Placental pericyte (primary cell): ENCODE measurements at places on chromosomes 12 and 14. TPM values are rescaled to one million over a fixed set of nuclear protein-coding genes. Genes with fewer than 3 reads are reported as not detected.

PZP gene
- total RNA-seq = not detected in 2 replicates

RNF31 gene
- total RNA-seq = 57.8 and 65.3 TPM in 2 replicates

OR6C2 gene
- not detected in 2 replicates for total RNA-seq

ALDH1L2 gene
- total RNA-seq = 30.5 and 52.5 TPM in 2 replicates

EPYC gene
- not detected in 2 replicates for total RNA-seq

BAZ1A gene
- total RNA-seq = 14.7 and 44.5 TPM in 2 replicates

CLEC4D gene
- not detected in 2 replicates for total RNA-seq

GALNT6 gene
- 10.5 and 108 TPM in 2 replicates for total RNA-seq

LTB4R2 gene
- total RNA-seq = 5.6 and 7.7 TPM in 2 replicates

TRHDE gene
- total RNA-seq = 0.66 and 6.3 TPM in 2 replicates

LRP1-AS gene
- not detected in 2 replicates for total RNA-seq

TCP11L2 gene
- total RNA-seq = 19.6 and 55.4 TPM in 2 replicates

PRICKLE1 gene
- 1.8 and 2.3 TPM in 2 replicates for total RNA-seq

KRT3 gene
- not detected in 2 replicates for total RNA-seq

TMEM253 gene
- not detected in 2 replicates for total RNA-seq

TESPA1 gene
- total RNA-seq = not detected in 2 replicates

KLRG1 gene
- 0.29 TPM in 1 of 2 replicates, not detected in the other for total RNA-seq

HOXC4 gene
- 1.1 and 2.0 TPM in 2 replicates for total RNA-seq

CCDC60 gene
- total RNA-seq = not detected in 2 replicates

RD3L gene
- not detected in 2 replicates for total RNA-seq

DTX3 gene
- total RNA-seq = 21.2 and 22.5 TPM in 2 replicates

RIPK3 gene
- not detected in 2 replicates for total RNA-seq

IL22 gene
- total RNA-seq = not detected in 2 replicates

AICDA gene
- not detected in 2 replicates for total RNA-seq

TNFAIP2 gene
- 69.7 and 89.5 TPM in 2 replicates for total RNA-seq

PTCSC3 gene
- not detected in 2 replicates for total RNA-seq

PRIM1 gene
- total RNA-seq = 1.3 and 19.2 TPM in 2 replicates

CARMIL3 gene
- total RNA-seq = under 0.01 TPM in 1 of 2 replicates, not detected in the other

SVOP gene
- total RNA-seq = not detected in 2 replicates

KRT71 gene
- total RNA-seq = not detected in 2 replicates

SLC5A8 gene
- total RNA-seq = not detected in 2 replicates

SLC16A7 gene
- total RNA-seq = 31.9 and 52.7 TPM in 2 replicates

TMTC1 gene
- total RNA-seq = 19.6 and 26.7 TPM in 2 replicates

MGP gene
- 1.0 and 3.7 TPM in 2 replicates for total RNA-seq

RPGRIP1 gene
- 0.22 and 0.29 TPM in 2 replicates for total RNA-seq

CLEC1B gene
- total RNA-seq = not detected in 2 replicates

CD163L1 gene
- total RNA-seq = 2.4 and 7.4 TPM in 2 replicates

CCDC177 gene
- not detected in 2 replicates for total RNA-seq

SP7 gene
- not detected in 2 replicates for total RNA-seq

PNP gene
- 79.7 and 104 TPM in 2 replicates for total RNA-seq

CACNA1C gene
- total RNA-seq = 2.4 and 3.6 TPM in 2 replicates

TSPAN11 gene
- 0.14 and 0.44 TPM in 2 replicates for total RNA-seq

WSCD2 gene
- total RNA-seq = not detected in 2 replicates

KLRC1 gene
- total RNA-seq = not detected in 2 replicates

ETV6 gene
- 12.9 and 19.9 TPM in 2 replicates for total RNA-seq

LALBA gene
- total RNA-seq = not detected in 2 replicates

CFAP251 gene
- 4.6 and 5.9 TPM in 2 replicates for total RNA-seq

SLC6A12 gene
- under 0.01 TPM in 2 replicates for total RNA-seq

GARIN6 gene
- total RNA-seq = not detected in 2 replicates

AMN1 gene
- total RNA-seq = 5.9 and 12.9 TPM in 2 replicates

PTPRB gene
- 2.2 and 5.0 TPM in 2 replicates for total RNA-seq

FOXA1 gene
- total RNA-seq = under 0.01 TPM in 1 of 2 replicates, not detected in the other

NID2 gene
- total RNA-seq = 237 and 855 TPM in 2 replicates

TAS2R19 gene
- total RNA-seq = 4.9 and 8.5 TPM in 2 replicates

CFAP54 gene
- 2.2 and 4.6 TPM in 2 replicates for total RNA-seq

PLEKHH1 gene
- 1.1 and 1.3 TPM in 2 replicates for total RNA-seq
